ENCODE measurements at places on chromosomes 3 and 15.

GRCh38 chr3:101803173-101803782 is 24.3 kb downstream of the NXPE3 start:
- DNase-seq, result no peak

- DNase-seq, result no peak
These were observed 20.1 kb downstream of the DIPK2A start for GRCh38 chr3:143991713-143992112.

GRCh38 chr3:98801043-98801747 is 38.1 kb downstream of the ST3GAL6 start:
- no peak for DNase-seq

DNA sequence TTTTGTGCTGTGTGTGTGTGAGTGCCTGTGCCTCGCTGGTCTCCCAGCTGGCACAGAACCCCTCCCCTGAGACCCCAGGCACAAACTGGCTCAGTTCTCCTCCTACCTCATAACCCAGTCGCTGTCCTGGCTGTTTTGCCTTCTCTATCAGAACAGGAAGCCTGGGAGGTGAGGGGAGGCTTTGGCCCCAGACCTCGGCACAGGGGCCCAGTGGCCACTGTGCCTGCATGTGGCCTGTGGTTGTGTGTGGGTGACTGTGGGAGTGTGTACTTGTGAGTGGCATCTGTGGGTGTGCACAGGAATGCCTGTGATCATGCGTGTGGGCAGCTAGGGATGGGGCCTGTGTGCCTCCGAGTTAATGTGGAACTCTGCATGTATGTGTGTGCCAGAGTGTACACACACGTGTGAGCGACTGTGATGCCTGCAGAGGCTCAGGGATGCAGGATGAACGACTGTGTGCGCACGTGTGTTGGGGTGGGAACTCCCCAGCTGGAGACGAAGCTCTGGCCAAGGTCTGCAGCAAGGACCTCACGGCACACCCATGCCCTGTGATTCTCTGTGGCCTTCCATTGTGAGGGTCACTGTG is 32.3 kb downstream of the PSTPIP1 start:
- no peak for DNase-seq

- DNase-seq, result no peak
These were observed 4.1 kb upstream of the APOD start for GRCh38 chr3:195587824-195588223.

GRCh38 chr3:124407260-124407659 is 323.0 kb upstream of the UMPS start:
- DNase-seq, result no peak

DNA sequence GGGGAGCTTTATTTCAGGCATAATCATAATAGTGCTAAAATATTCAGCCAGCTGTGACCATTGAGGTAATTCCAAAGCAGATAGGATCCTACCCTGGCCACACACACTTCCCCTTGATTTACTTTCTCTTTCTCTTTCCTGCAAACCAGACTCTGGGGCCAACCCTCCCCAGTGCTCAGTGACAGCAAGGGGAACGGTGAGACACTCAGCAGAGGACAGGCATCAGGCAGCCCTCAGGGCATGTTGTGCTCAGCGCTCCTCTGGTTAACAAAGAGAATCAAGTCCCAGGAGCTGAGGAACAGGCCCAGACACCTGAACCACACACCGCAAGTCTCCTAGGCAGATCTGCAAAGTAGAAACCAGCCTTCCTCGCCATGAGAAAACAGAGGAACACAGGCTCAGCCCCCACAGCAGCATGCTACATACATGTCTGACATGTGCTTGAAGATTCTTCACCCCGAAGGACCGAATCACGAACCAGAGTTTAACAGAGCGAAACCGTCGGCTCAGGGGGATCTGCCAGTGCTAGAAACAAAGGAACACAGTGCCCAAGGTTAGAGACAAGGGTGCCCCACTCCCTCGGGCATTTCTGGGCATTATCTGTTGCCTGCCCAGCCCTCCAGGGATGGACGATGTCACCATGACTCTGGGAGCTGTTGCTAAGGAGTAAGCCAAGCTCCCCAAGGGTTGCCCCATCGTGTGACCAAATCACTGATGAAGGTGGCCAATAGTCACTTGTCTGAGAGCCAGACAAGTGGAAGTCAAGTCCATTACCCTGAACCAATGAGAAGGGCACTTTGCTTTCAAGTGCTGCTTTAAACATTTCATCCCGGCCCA is 17.5 kb downstream of the HDC start:
- no peak for DNase-seq

GRCh38 chr15:78422571-78423340 is 15.3 kb upstream of the IREB2 start:
- no peak for DNase-seq

Measured in hypothalamus (tissue), 51 donors.